ENCODE measurements at places on chromosomes 1 and 21.

DNA sequence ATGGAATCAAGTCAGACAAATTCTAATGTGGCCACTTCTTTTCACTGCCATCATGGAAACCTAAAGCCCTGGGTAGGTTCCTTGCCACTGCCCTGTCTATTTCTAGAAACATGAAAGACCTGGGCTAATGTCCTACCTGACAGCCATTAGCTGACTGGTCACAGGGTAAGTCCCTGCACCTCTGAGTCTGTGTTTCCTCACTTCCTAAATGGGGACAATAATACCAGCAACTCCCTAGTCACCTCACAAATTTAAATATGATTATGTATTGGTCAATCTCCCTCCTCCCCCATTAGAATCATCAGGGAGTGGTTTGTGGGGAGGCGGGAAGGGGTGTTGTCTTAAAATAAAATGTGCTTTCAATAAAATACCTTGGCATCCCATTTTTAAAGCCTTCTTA, 2.2 kb downstream of the CREG1 start:
- DNase-seq = no peak

DNA sequence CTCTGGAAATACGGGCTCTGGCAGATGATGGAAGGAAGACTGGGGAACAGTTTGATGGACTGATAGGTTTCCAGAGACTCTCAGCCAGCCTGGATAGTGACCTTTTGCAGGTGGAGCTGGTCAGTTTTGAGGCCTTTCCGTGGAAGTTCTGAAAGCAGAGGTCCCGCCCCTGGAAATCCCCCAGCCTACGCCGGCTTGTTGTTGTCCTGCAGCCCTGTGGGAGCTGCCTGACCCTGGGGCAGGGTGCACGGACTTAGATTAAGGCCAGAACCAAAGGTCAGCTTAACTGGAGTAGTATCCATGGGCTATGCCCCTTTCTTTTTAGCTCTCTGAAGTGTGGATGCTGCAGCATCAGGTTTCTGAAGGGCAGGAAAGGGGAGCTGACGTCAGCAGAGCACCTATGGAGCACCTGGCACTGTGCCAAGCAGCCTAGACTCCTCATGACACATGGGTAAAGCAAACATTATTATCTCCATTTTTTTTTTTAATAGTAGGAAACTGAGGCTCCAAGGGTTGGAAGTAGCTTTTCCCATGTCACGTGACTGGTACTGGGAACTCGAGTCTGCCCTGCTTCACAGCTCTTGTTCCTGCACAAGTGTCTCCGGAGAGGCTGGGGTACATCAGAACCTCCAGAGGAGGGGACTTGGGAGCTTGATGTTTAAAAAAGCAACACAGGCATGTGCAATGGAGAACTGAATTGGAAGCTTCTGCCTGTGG, 38.5 kb downstream of the IER5 start:
- no peak for DNase-seq

- DNase-seq = no peak
These were observed 10.2 kb downstream of the CPT2 start for GRCh38 chr1:53206735-53207379.

DNA sequence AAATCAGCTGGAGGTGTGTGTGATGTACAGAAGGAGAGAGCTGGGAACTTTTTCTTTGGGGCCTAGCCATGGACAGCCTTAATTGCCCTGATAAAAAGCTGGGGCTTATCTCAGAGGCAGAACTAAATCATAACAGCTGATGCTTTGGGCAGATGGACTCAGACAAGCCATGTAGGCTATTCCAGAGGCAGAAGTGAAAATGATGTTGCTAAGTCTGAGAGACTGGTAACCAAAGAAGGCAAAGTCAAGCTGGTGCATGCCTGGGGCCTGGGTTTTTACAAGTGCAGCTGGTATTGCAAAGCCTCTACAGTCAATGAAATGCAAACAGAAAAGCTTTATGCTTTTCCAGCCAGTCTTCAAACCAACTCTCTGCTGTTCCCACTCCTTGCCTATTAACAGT, 39.0 kb upstream of the LMX1A start:
- peak; percentile 12 for DNase-seq

- DNase-seq = no peak
These were observed 151.7 kb upstream of the ZNF648 start for GRCh38 chr1:182213163-182213562.

- DNase-seq = no peak
These were observed 727.8 kb upstream of the ADAMTS5 start for GRCh38 chr21:27694667-27695066.

DNA sequence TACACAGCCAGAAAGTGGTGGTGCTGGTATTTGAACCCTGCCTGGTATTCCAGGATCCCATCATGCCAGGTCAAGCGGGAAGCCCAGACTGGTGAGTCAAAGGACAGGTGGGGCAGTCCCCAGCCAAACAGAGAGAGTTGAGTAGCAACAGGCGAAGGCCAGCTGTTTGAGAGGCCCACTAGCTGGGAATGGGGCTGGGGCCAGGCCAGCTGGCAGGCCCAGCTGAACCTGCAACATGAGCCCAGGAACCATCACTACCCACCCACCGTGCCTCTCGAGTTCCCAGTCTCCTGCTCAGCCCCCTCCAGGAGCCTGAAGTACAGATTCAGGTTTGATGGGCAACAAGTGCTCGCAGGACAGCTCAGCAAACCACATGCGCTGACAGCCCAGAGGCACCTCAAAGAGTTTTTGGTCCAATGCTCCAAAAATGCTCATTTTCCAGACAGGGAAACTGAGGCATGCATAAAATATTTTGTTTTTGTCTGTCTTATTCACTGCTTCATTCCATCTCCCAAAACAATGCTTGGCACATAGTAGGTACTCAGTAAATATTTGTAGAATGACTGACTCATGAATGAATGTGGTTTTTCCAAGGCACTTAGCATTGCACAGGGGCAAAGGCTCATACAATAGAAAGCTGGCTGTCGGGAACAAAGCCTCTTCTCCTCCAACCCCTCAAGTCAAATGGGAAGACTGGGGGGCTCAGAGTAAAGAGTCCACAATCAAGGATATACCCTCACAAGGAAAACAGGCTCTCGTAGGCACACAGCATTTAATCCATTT, 42.5 kb upstream of the CLIC4 start:
- DNase-seq = no peak

DNA sequence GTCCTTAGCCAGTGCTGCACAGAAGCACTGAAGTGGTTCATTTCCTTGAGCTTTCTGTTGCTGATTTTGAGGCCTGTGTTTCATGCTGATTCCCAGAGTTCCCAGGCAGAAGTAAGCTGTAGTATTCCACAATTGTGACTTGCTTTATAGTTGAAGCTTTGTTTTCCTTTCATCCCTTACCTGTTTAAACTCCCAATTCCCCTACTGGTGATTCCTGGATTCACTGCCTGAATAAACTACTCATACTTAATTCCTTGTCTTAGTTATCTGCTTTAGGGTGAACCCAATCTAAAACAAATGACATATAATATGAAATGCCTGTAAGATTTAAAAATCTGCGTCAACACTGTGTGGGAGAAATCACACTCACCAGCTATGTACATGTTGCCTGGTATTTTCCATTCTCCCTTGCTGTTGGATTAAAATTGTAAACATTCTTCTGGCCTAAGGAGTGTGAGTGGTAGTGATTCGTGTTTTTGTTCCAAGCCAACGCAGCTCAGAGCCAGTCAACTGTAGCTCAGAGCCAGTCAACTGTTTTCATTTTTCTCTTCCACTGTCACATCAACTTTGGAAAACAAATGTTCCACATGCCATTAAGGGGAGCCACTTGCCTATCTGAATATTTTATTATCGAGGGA, 879.4 kb downstream of the MRPL39 start:
- DNase-seq = no peak

DNA sequence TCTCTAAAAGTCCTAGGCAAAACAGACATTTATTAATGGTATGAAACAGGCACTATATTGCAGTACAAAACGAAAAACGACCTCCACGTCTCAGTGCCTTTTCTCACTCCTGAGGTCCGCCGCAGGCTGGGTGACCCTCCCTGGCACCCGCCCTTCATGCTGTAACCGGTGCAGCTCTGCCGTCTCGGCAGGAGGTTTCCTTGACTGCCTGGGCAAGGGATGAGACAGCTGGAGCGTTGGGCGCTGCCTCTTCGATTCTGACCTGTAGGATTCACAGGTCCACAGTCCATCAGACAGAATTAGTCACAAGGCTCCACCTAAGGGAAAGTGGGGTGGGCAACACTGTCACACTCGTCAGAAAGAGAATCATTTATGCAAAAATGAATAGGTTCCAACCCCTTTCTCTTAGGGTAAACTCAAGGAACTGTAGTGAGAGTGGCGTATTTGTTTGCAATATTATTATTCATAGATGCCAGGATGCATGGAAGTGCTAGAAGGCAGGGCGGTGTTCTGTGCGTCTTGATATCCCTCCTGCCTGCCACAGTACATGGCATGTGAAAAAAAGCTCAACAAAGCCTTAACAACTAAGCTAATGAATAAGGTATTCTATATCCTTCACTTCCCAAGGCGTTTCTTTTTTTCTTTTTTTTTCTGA, 23.5 kb upstream of the ZBTB18 start:
- no peak for DNase-seq

DNA sequence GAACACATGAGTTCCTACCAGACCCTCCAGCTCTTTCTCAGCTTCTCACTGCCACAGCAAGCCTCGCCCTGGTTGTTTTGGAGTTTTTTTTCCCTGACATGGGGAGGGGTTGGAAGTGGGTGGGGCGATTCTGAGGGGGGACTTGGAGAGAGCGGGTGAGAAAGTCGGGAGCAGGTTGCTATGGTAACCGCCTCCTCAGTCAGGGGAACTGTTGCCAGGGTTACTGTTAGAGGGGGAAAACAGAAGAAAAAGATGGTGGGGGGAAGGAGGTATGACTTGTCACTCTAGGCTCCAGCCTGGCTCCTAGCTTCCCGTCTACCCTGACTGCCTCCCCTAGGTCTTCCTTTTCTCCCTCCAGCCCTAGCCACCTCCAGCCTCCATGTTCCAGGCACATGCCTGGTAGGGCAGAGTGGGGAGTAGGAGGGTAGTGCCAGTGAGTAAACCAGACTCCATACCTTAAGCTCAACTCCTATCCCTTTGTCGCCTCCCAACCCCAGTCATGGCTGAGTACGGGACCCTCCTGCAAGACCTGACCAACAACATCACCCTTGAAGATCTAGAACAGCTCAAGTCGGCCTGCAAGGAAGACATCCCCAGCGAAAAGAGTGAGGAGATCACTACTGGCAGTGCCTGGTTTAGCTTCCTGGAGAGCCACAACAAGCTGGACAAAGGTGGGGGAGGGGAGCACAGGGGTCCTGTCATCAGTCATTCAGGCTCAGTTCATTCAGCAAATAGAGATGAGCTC, 6.0 kb downstream of the PEA15 start:
- no peak for DNase-seq

GRCh38 chr21:14737284-14737691, 191.2 kb upstream of the SAMSN1 start:
- DNase-seq = no peak

DNA sequence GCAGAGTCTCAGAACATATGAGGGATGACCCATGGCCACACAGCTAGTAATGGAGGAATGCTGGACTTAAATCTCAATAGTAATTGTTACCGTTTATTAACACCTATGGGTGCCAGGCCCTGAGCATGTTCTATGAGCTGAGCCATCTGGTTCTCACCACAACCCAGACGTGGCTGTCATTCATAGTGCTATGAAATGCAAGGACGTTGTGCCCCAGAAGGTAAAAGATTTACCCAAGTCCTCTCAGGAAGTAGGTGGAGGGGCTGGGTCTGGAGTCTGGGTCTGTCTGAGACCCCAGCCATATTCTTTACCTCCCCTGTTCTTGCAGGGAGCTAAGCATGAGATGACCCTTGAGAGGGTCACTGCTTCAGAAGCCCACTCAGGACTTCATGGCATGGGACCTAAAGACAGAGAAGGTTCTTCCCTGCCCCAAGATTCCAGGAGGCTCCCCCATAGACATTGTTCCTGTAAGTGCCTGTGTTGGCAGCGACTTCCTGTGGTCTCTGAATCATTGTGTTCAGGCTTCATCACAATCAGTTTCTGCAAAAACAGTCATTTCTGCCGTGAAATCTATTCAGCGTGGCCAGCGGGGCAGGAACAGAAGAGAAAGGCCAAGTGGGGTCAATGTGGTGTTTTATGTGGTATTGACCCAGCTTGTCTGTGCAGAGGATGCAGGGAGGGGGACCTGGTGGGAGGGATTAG, 475.4 kb downstream of the PTPRU start:
- no peak for DNase-seq

- no peak for DNase-seq
These were observed 3.2 kb downstream of the SPATA21 start for GRCh38 chr1:16434007-16434406.

- DNase-seq = no peak
These were observed at the start of gene COL8A2 for GRCh38 chr1:36125129-36125991. Gene COL8A2 (minus strand): TSS chr1:36125222. CDS start chr1:36100242, 24,980 bp downstream.

GRCh38 chr1:174884038-174884437, 115.7 kb upstream of the CACYBP start:
- DNase-seq = no peak

GRCh38 chr1:54408147-54409066, 2.2 kb upstream of the SSBP3 start:
- no peak for DNase-seq

DNA sequence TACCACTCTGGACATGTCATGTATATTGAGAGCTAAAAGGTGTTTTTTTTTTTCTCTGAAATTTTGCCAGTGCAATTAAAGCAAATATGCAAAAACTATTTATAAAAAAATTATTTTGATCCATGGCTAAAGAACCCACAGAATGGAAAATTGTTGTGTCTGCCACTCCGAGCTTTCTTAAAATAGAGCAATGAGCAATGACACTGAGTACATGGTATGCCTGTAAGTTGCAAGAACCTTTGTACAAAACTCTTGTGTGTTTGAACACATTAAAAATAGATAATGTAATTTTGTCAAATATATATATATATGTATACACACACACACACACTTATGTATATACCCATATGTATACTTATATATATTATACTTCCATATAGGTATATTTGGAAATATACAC, 1530.9 kb upstream of the B3GALT2 start:
- no peak for DNase-seq

DNA sequence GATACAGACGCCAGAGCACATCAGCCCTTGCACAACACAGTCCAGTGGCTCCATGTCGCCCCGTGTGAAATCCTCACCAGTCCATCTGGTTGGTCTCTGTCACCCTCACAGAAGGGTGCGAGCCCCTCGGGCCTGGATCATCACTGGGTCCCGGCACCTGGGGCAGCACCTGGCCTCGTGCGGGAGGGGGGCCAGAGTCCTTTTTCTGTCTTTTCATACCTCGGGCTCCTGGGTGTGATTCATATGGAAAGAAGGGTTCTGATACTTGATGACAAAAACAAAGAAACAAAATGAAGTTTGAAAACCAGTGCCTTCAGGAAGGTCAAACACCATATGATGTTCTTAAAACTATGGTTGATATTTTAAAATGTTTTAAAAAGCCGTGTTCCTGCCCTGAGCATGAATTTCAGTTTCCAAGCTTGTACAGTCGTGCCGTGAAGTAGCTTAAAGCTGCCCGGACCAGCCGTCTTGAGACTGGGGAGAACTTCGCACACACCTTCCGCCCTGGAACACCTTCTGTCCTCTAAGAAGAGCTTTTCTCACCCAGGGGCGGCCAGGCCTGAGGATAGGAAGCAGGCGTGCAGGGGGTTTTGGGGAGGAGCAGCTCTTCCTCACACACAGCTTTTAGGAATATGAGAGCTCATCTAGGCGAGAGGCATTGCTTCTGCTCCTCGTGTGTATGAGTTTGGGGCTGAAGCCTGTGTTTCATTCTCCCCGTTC, 35.2 kb downstream of the SLC37A1 start:
- no peak for DNase-seq

GRCh38 chr1:195958131-195958530, 650.1 kb downstream of the KCNT2 start:
- DNase-seq = no peak

- no peak for DNase-seq
These were observed 71.4 kb downstream of the MEGF6 start for GRCh38 chr1:3539707-3540425.
